ENCODE measurements at places on chromosomes 12 and 14. TPM values are rescaled to one million over a fixed set of nuclear protein-coding genes. Genes with fewer than 3 reads are reported as not detected.

The PPP1R1A gene
- total RNA-seq: not detected

The HDAC7 gene
- total RNA-seq: 65.0 TPM

The FERMT2 gene
- total RNA-seq: 62.7 TPM

The TPPP2 gene
- not detected for total RNA-seq

GRCh38 chr12:66603981-66604479 is 74.8 kb downstream of the GRIP1 start:
- DNase-seq: no peak

- no peak for DNase-seq
These were observed 32.8 kb downstream of the TSHR start for GRCh38 chr14:80988192-80988591.

The HOXC9 gene
- total RNA-seq: 5.2 TPM

- peak; percentile 11 for DNase-seq
These were observed 10.1 kb upstream of the CCDC197 start for GRCh38 chr14:93986955-93987354.

- peak; percentile 59 for DNase-seq
These were observed 100.8 kb downstream of the TAOK3 start for GRCh38 chr12:118271770-118272417.

The RHOJ gene
- total RNA-seq: not detected

- no peak for DNase-seq
These were observed 64.4 kb upstream of the TRHDE start for GRCh38 chr12:72207486-72208409.

The CCDC197 gene
- not detected for total RNA-seq

- no peak for DNase-seq
These were observed 49.9 kb upstream of the AMN1 start for GRCh38 chr12:31778687-31779086.

The NYNRIN gene
- not detected for total RNA-seq

DNA sequence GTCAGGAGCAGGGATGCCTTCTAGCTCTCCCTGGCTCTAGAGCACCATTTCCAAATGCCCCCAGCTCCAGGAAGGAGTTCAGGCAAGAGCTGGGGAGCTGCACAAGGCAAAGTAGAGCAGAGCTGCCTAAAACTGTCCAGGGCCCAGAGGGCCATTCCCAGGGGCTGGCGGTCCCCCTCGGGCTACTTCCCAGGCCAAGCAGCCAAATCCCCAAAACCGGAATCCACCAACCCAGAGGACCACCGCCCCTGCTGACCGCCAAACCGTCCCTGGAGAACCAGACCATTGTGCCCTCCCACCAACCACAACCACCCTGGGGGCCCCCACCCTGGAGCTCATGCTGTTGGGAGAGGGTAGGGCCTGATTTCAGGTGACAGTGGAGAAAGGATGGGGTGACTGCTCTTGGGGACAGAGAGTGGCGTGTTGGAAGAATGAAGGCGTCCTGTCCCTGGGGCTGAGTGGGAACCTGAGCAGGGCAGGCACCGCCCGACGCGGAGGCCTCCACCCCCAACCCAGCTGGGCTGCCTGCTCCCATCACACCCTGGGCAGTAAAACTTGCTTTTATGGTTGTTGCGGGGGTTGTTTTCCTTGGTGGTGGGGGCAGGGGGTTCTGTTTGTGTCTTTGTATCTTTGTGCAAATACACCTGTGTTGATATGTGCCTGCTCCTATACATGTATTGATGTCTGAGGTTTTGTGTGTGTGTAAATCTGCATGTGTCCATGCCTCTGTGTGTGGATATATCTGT is 24.0 kb upstream of the KRT78 start:
- no peak for DNase-seq

The DPF3 gene
- total RNA-seq: 2.1 TPM

DNA sequence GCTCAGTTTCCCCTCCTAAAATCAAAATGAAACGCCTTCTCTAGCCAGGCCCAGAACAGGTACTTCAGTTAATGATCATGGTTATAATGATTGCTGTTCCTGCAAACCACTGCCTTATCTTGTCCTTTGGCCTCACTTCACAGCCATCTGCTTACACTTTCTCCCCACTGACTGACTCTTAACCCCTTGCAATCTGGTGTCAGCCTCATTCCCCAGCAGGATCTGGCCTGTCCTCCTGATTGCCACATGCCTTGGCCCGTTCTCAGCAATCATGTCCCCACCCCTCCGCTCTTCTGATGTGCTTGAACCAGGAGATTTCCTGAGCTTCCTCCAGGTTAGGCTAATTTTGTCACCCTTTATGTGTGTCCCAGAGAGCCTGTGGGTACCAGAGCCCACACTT is 64.5 kb downstream of the KCNA1 start:
- DNase-seq: no peak

- peak; percentile 44 for DNase-seq
These were observed 198.0 kb upstream of the EEA1 start for GRCh38 chr12:93127107-93127560.

- DNase-seq: peak; percentile 68
These were observed at the start of gene ADCY6 for GRCh38 chr12:48788854-48789775. ADCY6 (minus strand) TSS chr12:48789089; CDS start chr12:48783434, 5,655 bp downstream.

The ENDOU gene
- not detected for total RNA-seq

The ZC3H10 gene
- 2.8 TPM for total RNA-seq

The ADSS1 gene
- 5.2 TPM for total RNA-seq

Data from MCF 10A (cell line).